ENCODE measurements at places on chromosomes 6 and 20.

DNA sequence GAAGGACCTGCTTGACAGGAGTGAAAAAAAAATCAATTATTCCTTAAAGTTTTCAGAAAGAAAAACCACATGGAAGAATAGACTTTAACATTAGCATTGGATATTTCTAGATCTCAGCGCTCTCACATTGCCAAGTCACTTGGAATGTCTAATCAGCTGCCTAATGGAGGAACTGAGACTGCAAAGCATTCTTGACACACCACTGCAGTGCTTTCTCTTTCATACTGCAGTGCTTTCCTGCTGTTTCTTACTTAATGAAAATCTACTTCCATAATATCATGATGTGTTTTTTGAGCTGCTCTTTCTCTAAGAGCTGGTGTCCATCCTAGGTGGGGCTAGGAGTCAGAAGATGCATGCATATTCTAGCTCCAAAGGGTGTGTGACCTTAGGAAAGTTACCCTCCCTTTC is 20.4 kb upstream of the MCM3 start:
- DNase-seq = no peak

DNA sequence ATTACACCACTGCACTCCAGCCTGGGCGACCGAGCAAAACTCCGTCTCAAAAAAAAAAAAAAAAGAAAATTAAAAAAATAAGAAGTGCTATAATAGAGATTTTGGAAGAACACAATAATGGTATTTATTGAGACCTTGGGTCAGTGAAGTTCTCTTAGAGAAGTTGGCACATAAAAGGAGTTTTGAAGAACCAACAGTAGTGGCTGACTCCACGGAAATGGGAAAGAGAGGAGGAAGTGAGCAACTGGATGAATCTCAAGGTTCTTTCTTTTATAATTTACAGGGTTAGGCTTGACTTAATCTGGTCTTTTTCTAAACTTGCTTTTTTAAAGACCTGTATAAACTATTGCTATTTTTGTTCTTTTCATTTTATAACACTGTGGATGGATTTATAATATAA is 52.8 kb downstream of the TOMM6 start:
- DNase-seq = no peak

GRCh38 chr6:48389146-48390043 is 278.4 kb upstream of the PTCHD4 start:
- DNase-seq = no peak

DNA sequence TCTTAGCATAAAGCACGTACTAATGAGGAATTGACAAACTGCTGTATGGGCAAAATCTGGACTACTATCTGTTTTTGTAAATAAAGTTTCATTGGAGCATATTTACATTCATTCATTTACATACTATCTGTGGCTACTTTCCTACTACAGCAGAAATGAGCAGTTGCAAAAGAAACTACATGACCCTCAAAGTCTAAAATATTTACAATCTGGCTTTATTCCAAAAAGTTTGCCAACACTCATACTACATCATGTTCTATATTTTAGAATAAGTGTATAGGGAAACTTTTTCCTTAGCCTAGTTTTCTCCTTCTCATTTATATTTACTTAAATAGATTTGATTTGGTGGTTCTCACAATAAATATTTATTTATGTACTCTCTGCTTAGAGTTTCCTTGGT is 208.2 kb downstream of the RIMS1 start:
- DNase-seq = no peak
